ENCODE measurements at places on chromosomes 16 and 17.

GRCh38 chr17:72822358-72823023, 270.0 kb downstream of the SLC39A11 start:
- DNase-seq: no peak

DNA sequence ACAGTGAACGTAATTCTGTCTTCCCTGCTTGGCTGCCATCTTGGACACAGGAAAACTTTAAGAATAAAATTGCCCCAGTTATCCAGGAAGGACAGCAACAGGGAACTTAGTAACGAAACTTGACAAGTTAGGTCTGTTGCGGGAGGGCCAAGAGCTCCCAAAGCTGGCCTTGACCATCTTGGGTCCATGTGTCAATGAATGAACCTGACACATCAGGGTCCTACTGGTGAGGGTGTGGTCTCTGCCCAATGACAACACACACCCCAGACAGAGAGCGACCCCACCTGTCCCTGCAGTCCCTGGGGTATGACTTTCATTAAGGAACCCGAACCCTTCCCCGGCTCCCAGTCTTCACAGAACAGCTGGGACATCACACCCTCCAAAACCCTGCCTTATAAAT, 96.3 kb downstream of the NDE1 start:
- no peak for DNase-seq

DNA sequence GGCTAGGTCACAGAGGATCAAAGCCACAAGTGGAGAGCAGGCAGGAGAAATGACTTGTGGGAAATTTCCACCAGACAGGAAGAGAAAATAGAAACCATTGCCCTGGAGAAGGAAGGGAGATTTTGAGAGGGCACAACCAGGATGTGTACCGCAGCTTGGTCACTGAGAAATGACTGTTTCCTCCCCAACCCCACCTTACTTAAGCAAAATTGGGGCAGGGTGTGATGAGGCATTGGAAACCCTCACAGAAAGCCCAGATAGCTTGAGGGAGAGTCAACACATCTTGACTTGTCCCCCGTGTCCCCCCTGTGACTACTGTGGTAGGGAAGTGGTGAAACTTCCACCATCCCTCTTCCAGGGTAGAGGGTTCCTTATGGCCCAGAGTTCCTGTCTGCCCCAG, 113.5 kb upstream of the FAM20A start:
- DNase-seq: no peak

- no peak for DNase-seq
Measured at GRCh38 chr16:49355933-49356665, 17.5 kb upstream of the C16orf78 start.

DNA sequence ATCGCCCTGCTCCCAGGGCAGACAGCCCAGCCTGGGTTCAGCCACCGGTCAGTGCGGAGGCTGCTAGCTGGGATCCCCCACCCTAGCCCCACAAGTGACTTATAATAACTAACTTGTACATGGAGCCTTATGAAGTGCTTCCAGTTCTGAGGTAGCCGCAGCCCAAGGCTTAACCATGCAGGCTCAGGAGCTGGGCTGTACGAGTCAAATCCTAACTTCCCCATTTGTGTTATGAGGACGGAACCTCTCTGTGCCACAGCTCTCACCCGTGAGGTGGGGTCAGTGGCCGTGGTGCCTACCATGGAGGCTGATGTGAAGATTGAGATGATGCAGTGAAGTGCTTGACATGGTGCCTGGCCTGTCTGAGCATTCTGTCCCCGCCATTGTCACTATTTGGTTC, 27.8 kb upstream of the GOSR2 start:
- DNase-seq: no peak

DNA sequence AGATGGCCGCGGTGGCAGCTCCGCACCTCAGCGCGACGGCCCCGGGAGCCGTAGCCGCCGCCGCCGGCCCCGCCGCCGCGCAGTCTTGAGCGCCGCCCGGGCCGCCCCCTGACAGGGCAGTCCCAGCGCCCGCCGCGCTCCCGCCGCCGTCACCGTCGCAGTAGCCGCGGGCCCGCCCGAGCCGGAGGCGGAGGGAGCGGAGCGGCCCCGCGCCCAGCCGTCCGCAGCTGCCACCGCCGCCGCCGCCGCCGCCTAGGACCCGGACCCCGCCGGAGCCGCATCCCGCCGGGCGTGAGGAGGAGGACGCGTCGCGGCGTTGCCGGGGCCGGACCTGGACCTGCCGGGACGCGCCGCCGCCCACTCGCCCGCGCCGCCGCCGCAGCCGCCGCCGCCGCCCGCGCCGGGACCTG, 218 bp downstream of the TNRC6C start:
- no peak for DNase-seq

All from NCI-H1092 treated with DMSO at 0.1 percent for 48 hours (cell line).